ENCODE measurements at places on chromosomes 11 and 22.

DNA sequence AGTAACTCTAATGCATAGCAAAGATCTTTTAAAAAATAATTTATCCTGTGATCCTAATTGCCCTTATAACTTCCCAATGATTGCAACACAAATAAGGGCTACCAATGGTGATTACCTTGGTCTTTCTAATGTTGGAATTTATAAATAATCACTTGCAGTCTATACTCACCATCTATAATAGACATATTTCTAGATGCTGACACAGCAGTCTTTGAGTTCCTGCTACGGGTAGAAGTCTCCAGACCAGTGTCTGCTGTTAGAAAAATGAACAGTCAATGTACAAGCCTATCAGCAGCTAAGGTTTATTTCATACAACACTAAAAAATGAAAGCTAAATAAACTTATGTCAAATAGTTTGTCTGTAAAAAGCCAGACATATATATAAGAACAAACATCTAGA, 44.4 kb upstream of the GPR83 start:
- DNase-seq = no peak

- no peak for DNase-seq
These were observed 2.8 kb upstream of the TSPO start for GRCh38 chr22:43148581-43148980.

GRCh38 chr11:119551420-119552105, 128.6 kb upstream of the THY1 start:
- no peak for DNase-seq

GRCh38 chr22:47006869-47007268, 244.4 kb downstream of the TBC1D22A start:
- no peak for DNase-seq

- DNase-seq = no peak
These were observed 13.4 kb downstream of the CPT1A start for GRCh38 chr11:68828155-68828931.

- DNase-seq = no peak
These were observed 251.9 kb downstream of the ST3GAL4 start for GRCh38 chr11:126607374-126607773.

DNA sequence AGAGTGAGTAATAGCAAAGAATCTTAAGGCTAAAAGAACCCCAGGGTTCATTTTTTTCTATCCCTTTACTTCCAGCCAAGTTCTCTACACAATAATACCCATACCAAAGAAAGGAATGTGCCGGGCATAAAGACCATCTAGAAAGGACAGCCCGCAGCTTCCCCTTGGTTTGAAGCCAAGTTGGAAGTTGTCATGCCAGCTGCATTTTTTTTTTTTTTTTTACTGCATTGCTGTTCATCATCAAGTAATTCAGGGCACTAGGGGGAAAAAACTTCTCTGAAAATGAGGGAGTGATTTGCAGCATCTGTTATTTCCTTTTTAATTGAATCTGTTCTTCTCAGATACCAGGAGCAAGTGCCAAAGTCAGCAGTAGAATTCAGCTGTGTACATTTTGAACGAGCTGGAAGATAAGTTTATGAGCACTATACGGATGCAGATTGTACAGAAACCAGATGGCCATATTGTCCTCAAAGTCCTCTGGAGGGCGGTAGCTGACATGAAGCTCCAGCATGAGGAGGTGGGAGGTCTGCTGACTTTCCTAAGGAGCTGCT, 56.4 kb downstream of the UBASH3B start:
- no peak for DNase-seq

GRCh38 chr11:57191311-57192219, 9.8 kb downstream of the LRRC55 start:
- no peak for DNase-seq

- DNase-seq = no peak
These were observed 73.1 kb upstream of the GDPD4 start for GRCh38 chr11:77374611-77375031.

DNA sequence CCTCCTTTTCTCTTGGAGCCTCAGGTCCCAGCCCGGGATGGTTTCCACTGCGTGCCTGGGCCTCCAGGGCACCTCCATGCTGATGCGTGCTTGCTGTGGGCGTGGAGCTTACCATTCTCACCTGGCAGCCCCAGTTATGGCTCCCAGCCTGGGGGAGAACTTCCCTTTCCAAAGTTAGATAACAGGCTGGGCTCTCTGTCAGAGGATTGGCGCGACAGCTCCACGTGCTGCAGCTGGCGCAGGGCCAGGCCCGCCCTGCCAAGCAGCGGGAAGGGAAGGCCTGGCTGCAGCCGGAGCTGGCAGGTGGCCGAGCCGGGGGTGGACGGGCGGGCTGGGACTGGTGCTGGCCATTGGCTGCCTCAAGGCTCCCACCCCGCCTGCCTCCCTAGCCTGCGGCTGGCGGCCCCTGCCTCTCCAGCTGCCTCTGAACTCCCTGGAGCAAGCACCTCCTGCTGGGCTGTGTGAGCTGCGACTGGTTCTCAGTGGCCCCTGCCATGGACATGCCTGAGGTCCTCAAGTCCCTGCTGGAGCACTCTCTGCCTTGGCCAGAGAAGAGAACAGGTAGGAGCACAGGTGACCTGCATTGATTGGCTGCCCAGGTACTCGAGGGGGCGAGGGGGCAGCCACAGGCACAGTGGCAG, 14.6 kb upstream of the TEF start:
- peak; percentile 90 for DNase-seq

- DNase-seq = no peak
These were observed 169.1 kb upstream of the B3GAT1 start for GRCh38 chr11:134581121-134581626.

GRCh38 chr11:82989628-82990404, 81.9 kb downstream of the RAB30 start:
- no peak for DNase-seq

DNA sequence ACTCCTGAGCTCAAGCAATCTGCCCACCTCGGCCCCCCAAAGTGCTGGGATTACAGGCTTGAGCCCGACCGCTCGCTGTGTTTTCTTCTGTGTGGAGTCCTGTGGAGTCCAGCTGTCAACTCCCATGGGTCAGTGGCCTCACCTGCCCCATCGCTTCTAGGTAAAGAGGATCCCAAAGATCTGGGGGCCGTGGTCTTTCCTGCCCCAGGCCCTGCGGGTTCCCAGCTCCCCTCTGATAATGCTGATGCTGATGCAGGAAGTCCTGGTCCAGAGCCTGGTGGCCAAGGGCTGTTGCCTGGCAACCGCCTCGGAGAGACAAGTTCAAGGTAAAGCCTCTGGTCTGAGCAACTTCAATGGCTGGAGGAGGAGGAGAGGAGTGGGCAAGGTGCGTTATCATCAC, 9.6 kb downstream of the SSTR3 start:
- DNase-seq = no peak

DNA sequence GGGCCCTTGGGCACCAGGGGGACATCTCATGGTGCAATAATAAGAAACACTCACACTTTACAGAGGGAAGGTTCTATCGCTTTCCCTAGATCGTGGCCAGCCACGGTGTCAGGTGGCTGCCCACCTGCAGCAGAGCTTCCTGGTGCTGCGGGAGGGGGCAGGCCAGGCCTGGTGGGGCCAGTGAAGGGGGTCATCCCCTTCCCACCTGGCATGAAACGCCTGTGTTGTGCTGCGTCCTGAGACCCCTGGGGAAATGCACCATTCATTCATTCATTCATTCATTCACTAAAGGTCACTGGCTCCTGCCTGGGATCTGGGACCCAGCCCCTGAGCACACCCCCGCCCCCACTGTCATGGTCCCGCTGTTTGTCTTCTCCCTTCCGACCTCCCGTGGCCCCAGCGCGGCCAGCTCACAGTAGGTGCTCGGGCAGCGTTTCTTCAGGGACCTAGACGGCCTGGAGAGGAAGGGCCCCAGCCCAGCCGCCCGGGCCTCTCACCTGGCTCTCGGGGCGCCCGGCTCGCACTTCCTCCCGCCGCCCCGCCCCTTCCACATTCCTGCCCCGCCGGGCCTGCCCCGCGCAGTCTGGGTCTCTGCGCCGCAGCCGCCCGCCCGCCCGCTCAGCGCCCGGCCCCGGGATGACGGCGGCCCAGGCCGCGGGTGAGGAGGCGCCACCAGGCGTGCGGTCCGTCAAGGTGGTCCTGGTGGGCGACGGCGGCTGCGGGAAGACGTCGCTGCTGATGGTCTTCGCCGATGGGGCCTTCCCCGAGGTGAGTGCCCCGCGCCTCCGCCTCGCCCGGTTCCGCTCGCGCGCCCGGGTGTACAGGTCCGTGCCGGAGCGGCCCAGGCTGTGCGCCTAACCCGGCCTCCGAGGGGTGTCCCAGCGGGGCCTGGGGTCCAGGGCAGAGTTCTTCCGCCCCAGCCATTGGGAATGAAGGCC, at the start of gene RHOD:
TSS of gene RHOD (plus strand) at position 581 of the 938 bp plus-strand sequence. CDS start at position 637, 56 bp downstream.
- no peak for DNase-seq

- peak; percentile 72 for DNase-seq
These were observed 3.1 kb upstream of the MN1 start for GRCh38 chr22:27804470-27805297.

DNA sequence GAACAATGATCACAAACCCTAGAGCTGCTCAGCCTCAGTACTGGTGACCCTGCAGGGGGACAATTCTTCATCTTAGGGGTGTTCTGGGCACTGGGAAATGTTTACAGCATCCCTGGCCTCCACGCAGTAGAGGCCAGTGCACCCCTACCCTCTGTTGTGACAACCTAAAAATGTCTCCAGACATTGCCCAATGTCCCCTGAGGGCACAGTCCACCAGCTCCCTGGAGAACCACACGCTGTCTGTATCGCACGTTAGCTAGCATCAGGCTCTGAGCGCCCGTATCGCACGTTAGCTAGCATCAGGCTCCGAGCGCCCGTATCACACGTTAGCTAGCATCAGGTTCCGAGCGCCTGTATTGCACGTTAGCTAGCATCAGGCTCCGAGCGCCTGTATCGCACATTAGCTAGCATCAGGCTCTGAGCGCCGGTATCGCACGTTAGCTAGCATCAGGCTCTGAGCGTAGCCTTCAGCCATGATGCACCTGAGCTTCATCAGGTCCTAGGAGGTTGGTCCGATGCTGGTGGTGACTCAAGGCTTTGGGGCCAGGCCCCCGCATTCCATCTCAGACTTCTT, 111.1 kb upstream of the ANO1 start:
- no peak for DNase-seq

GRCh38 chr22:43698403-43698802, 113.7 kb downstream of the EFCAB6 start:
- DNase-seq = no peak

GRCh38 chr11:41146326-41146725, 313.1 kb downstream of the LRRC4C start:
- no peak for DNase-seq

DNA sequence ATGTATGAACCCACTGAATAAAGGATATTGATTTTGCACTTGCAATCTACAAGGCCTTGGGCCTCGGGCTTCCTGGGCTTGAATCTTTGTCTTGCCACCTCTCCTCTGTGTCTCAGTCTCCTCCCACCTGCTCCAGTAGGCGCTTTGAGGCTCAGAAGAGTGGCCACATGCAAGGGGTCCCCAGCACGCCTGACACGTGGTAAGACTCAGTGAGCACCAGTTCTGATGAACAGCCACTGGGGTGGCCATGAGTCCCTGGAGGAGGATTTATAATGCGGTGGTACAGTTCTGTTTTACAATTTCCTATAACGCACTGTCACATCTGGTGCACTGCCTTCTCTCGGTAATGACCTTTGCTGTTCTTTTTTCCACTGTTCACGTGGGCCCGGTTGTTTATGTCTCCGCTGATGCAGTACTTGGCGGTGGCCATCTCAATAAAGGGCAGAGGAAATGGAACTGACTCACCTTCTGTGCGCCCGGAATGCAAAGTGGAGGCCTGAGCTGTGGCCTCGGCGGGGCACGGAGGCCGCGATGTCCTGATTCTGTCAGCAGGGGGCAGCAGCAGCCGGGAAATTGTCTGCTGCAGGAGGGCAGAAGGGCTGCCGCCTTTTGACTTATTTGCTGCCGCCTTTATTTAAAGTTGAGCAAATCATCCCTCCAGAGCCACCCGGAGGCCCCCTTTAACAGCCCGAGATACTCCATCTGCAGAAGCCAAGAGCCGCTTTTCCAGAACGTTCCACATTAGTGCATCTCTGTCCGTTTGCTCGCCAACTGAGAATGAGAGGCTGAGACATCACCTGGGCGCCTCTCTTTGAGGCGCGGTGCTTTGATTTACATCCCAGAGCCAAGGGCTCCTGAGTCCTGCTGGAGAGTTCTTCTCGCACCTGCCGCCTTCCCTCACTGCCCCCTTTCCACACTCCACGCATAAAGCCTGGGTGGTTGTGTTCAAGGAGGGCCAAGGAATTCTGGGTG, 6.0 kb upstream of the IFT27 start:
- DNase-seq = peak; percentile 53

DNA sequence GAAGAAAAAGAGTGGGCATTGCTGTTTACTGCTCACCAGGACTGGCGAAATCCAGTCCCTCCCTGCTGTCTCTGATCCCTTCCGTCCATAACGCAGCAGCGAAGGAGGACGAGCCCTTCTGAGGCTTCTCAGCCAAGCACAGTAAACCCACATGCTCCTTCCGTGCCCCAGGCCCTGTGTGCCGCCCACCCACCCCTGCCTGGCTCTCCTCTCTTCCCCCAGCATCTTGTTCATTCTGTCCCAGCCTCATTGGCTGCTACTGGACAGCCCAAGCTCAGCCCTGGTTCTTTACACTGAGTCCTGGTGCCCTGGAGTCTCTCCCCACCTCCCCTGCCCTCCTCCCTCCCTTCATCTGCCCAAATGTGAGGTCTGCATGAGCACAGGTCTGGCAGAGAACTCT, 559.7 kb downstream of the BRD1 start:
- DNase-seq = no peak

- DNase-seq = no peak
These were observed 48.6 kb upstream of the UCP3 start for GRCh38 chr11:74057249-74058151.

DNA sequence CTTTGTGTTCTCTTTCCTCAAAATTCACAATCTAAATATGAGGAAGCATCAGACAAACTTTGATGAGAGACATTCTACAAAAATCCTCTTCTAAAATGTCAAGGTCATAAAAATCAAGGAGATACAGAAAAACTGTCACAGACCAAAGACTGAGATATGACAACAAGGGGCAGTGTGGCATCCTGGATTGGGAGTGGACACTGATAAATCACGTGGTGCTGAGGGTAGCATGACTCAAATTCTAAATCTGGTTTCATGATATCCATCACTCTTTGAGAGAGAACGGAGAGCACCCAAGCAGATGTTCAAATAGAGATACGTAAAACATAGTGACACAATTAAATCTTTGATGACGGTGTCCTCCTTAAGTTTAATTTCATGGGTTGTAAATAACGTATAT, 13.0 kb upstream of the CARD18 start:
- DNase-seq = no peak

DNA sequence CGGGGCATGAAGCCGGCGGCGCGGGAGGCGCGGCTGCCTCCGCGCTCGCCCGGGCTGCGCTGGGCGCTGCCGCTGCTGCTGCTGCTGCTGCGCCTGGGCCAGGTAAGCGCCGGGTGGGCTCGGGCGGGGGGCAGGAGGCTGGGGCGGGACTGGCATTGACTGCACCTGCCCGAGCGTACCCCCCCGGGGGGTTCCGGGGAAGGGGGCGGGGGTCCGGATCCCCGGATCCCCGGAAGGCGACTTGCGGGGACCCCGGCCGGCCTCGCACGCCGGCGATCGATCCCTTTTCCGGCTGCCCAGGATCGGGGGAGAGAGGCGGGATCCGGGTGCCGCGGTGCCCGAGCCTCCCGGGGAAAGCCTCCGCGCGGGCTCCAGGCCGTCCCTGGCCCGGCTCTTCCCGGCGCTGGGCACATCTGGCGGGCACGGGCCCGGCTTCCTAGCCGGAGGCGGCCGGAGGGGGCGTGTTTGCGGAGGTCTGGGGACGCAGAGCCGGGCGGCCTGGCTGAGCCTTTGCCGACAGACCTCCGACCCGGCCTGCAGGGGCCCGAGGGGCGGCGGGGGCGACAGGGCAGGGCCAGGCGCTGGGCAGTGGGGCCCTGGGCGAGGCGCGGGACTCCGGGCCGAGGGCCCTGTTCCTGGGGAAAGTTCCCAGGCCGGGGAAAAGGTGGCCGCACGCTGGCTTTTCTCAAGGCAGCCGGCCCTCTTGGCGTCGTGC, 705 bp downstream of the PTPRJ start:
- peak; percentile 51 for DNase-seq

All from gastrocnemius medialis (tissue), 4 donors.